ENCODE measurements at places on chromosomes 7 and 10. TPM values are rescaled to one million over a fixed set of nuclear protein-coding genes. Genes with fewer than 3 reads are reported as not detected.
A peak's percentile ranks its signal among the peaks of the same experiment; 100 is the strongest.

GRCh38 chr10:95394161-95394880 is 103.5 kb upstream of the PDLIM1 start:
- peaks cover 16% of the 10 kb centered on the region for H3K36me3 ChIP-seq
- DNase-seq = no peak
- H3K27me3 ChIP-seq = no peaks in the 10 kb centered on the region

GRCh38 chr10:17062955-17063484 is 66.6 kb downstream of the CUBN start:
- H3K27ac ChIP-seq = peak overlapping the region; percentile 5
- H3K4me1 ChIP-seq = peaks cover 13% of the 10 kb centered on the region
- no peak overlapping the region for H3K4me3 ChIP-seq
- no peaks in the 10 kb centered on the region for H3K27me3 ChIP-seq

The HHEX gene
- total RNA-seq = 12.2 TPM

The CCDC172 gene
- not detected for total RNA-seq

DNA sequence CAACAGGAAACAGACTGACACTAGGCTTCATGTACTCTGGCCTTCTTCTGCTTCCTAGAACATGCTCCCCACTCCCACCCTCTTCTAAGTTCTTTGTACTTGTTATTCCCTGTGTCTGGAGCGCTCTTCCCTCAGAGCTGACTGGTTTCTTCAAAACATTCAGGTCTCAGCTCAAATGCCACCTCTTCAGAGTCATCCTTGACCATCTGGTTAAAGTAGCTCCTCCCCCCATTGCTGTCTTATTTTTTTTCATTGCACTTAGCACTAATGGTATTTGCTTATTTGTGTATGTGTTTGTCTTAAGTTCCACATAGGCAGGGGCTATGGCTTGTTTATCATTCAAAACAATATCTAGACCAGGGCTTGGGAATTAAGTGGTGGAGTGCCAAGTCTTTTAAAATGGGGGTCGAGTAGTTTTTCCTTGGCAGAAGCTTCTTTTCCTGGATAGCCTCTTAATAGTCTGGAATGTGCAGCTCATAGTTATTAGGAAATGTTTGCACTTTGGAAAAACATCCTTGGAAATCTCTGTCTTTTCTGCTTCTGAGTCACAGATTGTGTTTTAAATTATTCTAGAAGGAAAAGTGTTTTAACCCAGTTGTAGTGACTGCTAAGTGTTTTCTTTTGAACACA is 60.0 kb downstream of the RALA start:
- peaks cover 28% of the 10 kb centered on the region for H3K4me1 ChIP-seq
- H3K4me3 ChIP-seq = no peak overlapping the region
- DNase-seq = no peak
- H3K27me3 ChIP-seq = no peaks in the 10 kb centered on the region
- H3K27ac ChIP-seq = peak overlapping the region; percentile 17

The MASTL gene
- 8.9 TPM for total RNA-seq

The PLAC9 gene
- 24.1 TPM for total RNA-seq

- H3K27me3 ChIP-seq = no peaks in the 10 kb centered on the region
- no peak overlapping the region for H3K27ac ChIP-seq
- H3K4me3 ChIP-seq = no peak overlapping the region
- peaks cover 9% of the 10 kb centered on the region for H3K36me3 ChIP-seq
These were observed 59.2 kb upstream of the OIT3 start for GRCh38 chr10:72834183-72834825.

GRCh38 chr10:82742478-82742877 is 867.5 kb downstream of the NRG3 start:
- H3K27me3 ChIP-seq = no peaks in the 10 kb centered on the region
- no peak overlapping the region for H3K27ac ChIP-seq
- H3K4me3 ChIP-seq = no peak overlapping the region
- DNase-seq = no peak
- no peaks in the 10 kb centered on the region for H3K36me3 ChIP-seq

DNA sequence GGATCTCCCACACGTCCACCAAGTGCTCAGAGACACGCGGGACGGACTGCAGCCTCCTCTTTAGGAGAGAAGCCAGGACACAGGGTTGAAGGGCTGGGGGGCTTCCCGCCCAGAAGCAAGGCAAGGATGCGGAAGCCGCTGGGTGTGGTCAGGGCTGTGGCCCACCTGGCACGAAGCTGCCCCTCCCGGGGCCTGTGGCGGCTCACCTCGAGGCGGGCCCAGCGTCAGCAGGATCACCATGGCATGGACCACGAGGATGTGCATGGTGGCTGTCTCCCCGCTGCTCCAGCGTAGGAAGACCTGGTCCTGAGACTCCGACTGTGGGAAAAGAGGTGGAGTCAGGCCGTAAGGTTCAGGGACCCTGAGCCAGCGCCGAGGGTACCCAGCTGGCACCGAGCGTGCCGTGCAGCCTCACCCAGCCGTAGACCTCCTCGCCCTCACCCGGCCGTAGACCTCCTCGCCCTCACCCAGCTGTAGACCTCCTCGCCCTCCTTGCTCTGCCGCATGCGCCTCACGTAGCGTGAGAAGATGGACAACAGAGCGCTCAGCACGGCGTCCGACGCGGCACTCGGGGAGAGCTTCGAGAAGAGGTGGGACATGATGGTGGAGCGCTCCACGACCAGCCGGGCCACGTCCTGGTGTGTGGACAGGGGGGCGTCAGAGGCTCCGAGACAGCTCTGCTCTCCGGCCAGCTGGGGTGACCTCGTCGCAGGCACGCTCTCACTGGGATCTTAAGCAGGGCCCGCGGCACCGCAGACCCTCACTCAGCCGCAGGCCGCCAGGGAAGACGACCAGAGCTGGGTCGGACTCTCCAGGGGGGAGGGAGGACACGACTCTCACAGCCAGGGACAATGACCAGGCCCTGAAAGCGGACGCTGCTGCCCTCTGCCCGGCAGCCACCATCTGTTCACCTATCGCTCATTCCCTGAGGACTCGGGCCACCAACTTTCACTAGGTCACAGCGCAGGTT is 20.4 kb downstream of the INTS1 start:
- H3K36me3 ChIP-seq = peaks cover 86% of the 10 kb centered on the region
- H3K4me1 ChIP-seq = no peaks in the 10 kb centered on the region
- no peak overlapping the region for H3K4me3 ChIP-seq
- no peaks in the 10 kb centered on the region for H3K27me3 ChIP-seq
- DNase-seq = no peak

- no peak for DNase-seq
- H3K27ac ChIP-seq = no peak overlapping the region
- H3K4me1 ChIP-seq = peaks cover 49% of the 10 kb centered on the region
- H3K4me3 ChIP-seq = no peak overlapping the region
- peaks cover 37% of the 10 kb centered on the region for H3K36me3 ChIP-seq
- H3K27me3 ChIP-seq = no peaks in the 10 kb centered on the region
These were observed 68.4 kb downstream of the PTEN start for GRCh38 chr10:87931836-87932230.

The STAMBPL1 gene
- total RNA-seq = 6.8 TPM

The TCTN3 gene
- 29.0 TPM for total RNA-seq

DNA sequence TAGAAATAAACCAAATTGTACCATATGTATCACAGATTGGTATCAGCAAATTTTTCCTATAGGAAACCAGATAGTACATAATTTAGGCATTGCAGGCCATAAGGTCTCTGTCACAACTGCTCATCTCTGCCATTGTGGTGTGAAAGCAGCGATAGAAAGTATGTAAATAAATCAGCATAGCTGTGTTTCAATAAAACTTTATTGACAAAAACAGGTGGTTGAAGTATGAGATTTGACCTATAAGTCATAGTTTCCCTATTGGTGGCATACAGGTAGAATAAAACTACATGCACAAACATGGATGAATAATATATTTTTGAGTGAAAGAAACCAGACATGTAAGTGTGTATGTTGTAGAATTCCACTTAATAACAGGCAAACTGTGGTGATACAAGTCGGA is 1454.9 kb downstream of the REEP3 start:
- no peaks in the 10 kb centered on the region for H3K27me3 ChIP-seq
- no peak overlapping the region for H3K27ac ChIP-seq
- H3K4me1 ChIP-seq = no peaks in the 10 kb centered on the region

The EIF5AL1 gene
- 0.14 TPM for total RNA-seq

- H3K27ac ChIP-seq = peak overlapping the region; percentile 94
- no peaks in the 10 kb centered on the region for H3K27me3 ChIP-seq
- H3K36me3 ChIP-seq = peaks cover 33% of the 10 kb centered on the region
- DNase-seq = peak; percentile 97
These were observed 22.9 kb downstream of the DNAJB12 start for GRCh38 chr10:72331575-72332422.

DNA sequence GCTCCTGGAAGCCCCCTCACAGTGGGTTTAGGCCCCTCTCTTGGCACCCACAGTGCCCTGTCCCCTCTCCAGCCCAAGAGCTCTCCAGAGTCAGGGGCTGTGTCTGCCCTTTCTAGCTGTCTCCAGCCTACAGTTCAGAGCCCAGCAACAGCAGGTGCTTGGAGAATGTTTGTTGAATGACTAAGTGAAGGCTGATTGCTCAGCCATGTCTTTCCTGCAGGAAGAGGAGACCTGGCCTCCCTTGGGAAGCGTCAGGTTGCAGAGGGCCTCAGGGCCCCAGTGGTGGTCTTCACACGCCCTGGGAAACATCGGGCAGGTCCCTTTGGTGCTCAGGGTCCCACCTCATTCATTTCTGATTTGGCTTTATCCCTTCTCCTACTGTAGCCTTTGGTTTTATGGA is 62.5 kb downstream of the GTF2IRD1 start:
- no peaks in the 10 kb centered on the region for H3K4me1 ChIP-seq
- no peak overlapping the region for H3K27ac ChIP-seq
- no peak for DNase-seq
- peaks cover 8% of the 10 kb centered on the region for H3K36me3 ChIP-seq
- H3K27me3 ChIP-seq = no peaks in the 10 kb centered on the region

DNA sequence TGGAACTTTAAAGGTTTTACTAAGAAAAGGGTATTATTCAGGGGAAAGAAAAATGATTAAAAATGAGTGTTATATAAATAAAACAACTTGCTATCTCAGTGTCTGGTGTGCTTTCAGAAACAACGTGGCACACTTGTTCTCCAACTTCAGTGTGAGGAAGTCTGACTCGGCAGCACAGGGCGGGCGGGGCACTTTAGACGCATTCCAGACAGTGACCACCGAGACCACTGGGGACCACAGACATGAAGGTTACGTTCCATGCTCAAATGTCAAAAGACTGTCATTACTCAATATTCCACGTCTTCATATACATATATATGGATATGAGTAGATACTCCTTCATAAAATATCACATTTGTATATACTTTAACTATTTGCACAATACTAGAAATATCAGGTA is 87.0 kb downstream of the LARP4B start:
- H3K27me3 ChIP-seq = no peaks in the 10 kb centered on the region
- no peak overlapping the region for H3K4me3 ChIP-seq

DNA sequence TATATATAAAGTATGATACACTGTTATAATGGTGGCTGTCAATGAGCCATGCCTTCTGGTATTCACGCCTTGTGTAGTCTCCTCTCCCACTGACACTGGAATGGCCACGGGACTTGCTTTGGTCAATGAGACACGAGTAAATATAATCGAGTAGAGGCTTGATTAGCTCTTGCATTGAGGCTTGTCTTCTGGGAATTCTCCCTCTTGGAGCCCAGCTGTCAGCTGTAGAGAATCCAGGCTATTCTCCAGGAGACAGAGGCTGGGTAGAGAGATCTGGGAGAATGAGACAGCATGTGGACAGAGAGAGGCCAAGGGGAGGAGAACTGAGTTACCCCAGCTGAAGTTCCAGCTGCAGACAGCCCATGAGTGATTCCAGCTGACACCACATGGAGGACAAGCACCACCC is 25.2 kb upstream of the PLCE1 start:
- no peak overlapping the region for H3K4me3 ChIP-seq
- no peaks in the 10 kb centered on the region for H3K27me3 ChIP-seq
- DNase-seq = no peak
- no peaks in the 10 kb centered on the region for H3K36me3 ChIP-seq
- no peaks in the 10 kb centered on the region for H3K4me1 ChIP-seq

The MLXIPL gene
- 11.1 TPM for total RNA-seq

The MXI1 gene
- 34.7 TPM for total RNA-seq

GRCh38 chr10:97140902-97141745 is 44.6 kb downstream of the SLIT1 start:
- no peaks in the 10 kb centered on the region for H3K4me1 ChIP-seq
- H3K27ac ChIP-seq = no peak overlapping the region
- H3K27me3 ChIP-seq = no peaks in the 10 kb centered on the region
- no peaks in the 10 kb centered on the region for H3K36me3 ChIP-seq
- H3K4me3 ChIP-seq = no peak overlapping the region
- no peak for DNase-seq

Data from upper lobe of right lung (tissue), 1 donor.